MV-4-11 (cell line): ENCODE measurements at places on chromosomes 4 and X.
A peak's percentile ranks its signal among the peaks of the same experiment; 100 is the strongest.

GRCh38 chr4:124713185-124713592, 657 bp upstream of the ANKRD50 start:
- peak; percentile 53 for DNase-seq

DNA sequence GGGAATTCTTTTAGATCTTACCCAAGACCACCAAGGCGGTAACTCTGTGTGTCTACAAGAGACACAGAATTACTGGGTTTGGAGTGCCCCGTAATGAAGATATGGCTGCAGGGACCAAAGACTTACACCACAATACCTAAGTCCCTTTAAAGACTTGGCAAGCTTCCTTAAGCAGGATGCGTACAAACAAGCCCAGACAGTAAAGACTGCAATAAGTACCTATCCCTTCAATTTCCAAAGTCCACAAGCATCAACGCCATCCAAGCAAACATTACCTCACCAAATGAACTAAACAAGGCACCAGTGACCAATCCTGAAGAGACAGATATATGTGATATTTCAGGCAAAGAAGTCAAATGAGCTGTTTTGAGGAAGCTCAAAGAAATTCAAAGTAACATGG, 42.3 kb upstream of the RNF128 start:
- DNase-seq = no peak

DNA sequence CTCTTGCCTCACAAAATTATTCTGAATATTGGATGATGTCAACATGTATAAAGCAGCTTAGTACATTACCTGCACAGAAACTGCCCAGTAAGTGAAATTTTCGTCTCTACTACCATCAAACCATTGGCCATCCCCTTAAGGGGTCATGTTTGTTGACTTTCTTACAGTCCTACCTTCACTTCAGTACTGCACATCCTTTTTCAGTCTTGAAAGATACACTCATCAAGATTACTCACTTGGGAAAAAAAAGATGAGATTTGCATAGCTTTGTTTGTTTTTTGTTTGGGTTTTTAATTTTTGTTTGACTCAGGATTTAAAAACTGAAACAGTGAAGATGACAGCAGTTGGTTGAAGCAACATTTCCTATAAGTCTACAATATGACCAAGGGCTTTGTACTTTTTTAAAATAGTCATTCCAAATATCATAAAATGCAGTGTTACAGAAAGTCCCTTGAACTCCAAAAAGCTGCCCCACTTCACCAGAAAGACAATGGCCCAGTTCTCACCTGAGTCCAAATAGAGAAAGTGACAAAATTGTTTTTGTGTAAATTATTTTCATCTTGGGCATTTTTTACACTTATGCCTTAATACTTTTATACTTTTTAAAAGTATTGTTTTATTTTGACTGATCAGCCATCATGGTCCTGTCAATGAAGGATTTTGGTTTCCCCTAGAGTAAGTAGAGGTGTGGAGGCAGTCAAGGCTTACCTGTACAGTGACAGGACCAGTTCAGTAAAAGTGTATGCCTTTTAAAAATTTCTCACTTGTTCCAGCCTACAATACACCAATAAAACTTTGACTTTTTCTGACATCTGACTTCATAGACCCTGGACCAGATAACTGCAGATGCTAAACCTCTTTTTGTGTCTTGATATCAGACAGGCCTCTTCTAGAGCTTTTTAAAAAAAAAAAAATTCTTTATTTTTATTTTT, 59.7 kb upstream of the EDA2R start:
- DNase-seq = no peak

- DNase-seq = no peak
Measured at GRCh38 chr4:126976850-126977632, 655.7 kb upstream of the INTU start.

- DNase-seq = peak; percentile 71
Measured at GRCh38 chr4:162401021-162401420, 237.2 kb upstream of the FSTL5 start.

DNA sequence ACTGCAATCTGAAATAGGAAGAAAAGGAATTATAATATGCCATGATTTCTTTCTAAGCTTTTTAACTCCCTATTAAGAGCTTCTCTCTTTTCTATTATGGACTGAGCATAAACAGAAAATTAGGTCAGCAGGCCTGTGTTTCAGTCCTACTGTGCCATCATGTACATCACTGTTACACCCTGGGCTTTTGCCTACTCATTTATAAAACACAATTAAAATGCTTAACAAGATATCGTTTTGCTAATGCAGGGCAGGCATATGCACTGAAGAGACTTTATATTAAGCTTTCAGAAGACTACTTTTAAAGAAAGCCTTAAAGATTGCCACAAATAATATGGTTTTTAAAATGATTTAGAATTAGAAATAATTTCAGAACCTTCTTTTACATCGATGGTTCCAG, 828 bp upstream of the BBS12 start:
- DNase-seq = no peak

- peak; percentile 71 for DNase-seq
Measured at GRCh38 chr4:74886484-74886883, 46.4 kb upstream of the PARM1 start.

DNA sequence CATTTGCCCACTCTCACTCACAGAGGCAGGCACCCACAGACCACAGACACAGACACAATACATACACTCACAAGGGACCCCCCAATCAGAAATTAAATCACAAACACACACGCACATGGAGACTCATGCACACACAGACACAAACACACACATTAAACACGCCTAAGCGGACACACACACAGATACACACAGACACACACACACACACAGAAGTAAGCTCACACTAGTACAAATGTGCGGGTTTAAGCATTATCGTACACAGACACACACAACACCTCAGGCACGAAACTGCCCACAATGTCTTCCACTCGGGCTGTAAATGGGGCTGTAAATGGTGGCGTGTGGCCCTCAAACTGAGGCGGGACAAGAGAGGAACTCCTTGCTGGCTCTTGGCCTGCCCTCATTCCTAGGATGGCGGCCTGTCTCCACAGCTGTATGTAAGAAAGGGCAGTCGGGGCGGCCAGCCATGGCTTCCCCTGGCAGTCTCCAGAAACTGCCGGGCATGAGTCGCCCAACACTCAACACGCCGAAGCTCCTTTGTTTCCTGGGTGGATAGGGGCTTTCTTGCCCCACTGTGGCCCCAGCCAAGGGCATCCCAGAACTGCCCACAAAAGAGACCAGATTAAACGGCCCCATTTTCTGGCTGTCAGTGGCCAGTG, 53.9 kb downstream of the NBDY start:
- DNase-seq = no peak

- no peak for DNase-seq
Measured at GRCh38 chrX:31714797-31715196, 643.0 kb upstream of the FTHL17 start.

DNA sequence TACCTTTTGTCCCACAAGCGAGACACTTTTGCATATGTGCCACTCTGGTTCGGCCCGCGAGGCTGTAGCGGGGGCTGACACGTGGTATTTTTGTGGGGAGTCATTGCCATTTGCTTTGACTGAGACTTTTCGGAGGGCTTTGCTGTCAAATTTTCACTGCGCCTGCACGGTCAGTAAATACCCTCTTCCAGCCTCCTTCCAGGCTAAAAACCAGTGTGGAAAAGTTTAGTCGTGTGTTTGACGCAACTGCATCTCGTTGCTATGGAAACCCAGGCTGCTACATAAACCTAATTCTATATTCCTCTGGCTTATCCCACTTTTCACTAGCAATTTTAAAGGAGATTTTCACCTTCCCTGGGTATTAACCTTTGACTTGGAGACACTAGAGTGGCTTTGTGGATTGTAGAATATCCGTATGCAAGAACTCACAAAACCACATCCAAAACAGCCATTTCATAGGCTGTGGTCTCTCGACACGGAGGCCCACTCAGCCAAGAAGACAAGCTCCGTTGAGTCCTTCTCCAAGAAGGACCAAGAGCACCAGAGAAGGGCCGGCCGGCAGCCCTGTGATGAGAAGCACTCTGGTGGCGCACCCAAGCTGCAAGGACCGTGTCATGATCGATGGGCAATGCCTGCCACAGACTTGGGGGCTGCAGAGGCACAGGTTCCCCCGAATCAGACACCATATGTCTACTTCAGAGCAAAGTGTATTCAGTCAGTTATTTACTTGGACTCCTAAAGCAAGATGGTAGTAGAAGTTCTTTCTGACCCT, 38.4 kb upstream of the ENPP6 start:
- no peak for DNase-seq

DNA sequence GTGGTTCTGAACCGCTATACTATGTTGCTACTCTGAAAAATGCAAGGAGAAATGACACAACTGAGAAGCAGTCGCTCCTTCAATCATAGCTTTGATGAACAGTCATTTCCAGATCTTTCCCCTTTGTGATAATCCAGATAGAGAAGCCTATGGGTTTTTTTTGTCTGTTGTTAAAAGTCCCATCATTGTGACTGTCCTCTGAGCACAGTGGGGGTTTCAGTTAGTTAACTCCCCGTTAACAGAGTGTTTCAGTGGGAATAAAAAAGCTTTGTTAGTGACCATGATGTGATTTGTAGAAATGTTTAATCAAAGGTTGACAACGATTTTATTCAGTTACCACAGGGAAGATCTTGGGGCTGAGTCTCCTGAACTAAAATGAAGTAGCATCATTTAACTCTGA, 176.2 kb upstream of the MAOA start:
- DNase-seq = no peak

GRCh38 chrX:140508958-140509357, 4.1 kb upstream of the SOX3 start:
- peak; percentile 40 for DNase-seq

DNA sequence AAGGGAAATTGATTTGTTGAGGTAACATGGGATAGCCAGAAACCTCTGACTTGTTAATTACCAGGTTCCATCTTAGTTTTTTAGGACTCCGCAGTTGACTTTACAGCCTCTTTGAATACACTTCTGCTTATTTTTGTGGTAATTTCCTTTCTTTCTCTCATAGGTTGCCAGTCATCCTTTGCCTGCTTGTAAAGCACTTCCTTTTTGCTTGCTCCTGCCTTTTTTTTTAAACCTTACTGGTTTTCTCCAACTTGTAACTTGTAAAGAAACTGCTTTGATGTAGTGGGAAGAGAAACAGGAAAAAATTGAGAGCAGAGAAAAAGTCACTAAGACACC, 2.6 kb downstream of the PGK1 start:
- DNase-seq = peak; percentile 34

DNA sequence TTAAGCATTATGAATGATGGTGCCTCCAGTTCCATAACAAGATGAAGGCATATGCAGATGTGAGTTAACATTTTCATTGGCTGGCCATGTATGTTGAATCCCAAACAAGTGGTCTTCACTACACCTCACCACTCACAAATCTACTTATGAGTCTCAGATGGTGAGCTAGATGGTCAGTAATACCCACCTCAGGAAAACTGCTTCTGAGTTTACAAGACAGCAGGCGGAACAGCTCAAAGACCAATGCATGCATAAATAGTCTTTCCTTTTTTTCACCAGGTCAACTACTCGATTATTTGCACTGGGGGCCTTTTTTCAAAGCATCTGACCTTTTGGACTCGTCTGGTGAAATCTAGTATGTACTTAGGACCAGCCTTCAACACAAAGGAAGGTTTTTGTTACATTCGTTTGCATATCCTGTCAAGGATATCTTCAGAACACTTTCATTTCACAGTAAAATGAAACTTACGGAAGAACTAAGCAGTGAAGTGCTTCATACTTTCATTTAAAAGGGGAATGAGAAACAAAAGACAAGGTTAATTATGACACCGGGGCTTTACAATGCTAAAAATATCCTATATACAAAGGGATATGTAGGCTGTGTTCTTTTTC, 23.1 kb upstream of the TLR7 start:
- no peak for DNase-seq

- DNase-seq = peak; percentile 60
Measured at GRCh38 chrX:45771560-45772340, 571.1 kb upstream of the DIPK2B start.

- DNase-seq = peak; percentile 65
Measured at GRCh38 chr4:168634276-168634802, 137.5 kb downstream of the PALLD start.

DNA sequence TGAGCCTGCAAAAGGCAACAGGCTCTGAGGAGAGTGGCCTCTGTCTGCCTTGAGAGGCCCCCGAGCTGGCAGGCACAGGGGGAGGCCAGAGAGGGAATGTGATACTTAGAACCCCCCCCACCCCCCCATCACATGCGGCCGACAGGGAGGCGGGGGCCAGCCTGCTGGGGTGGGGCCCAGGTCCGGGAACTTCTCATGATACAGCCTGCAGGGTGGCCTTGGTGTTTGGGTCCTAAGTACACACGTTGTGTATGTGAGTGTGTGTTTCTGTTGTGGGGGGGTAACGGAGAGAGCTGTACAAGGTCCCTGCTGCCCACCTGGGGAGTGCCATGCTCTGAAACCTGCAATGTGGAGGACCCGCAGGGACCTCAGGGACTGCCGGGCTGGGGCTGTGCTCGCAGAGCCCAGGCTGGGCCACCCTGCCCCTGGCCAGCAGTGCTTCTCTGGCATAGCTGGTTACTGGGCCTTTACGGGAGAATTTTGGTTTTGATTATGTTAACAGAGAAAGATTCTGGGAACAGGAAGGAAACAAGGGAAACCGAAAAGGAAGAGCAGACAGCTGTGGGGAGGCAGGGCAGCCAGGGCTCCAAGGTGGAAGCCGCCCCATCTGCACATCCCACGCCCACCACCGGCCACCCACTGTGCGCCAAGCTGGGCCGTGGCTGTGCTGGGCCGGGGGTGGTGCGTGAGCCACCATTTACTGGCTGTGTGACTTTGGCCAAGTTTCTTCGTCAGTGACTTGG, 19.9 kb downstream of the SH3BP2 start:
- peak; percentile 21 for DNase-seq

GRCh38 chr4:14254252-14254651, 626.7 kb upstream of the BOD1L1 start:
- DNase-seq = peak; percentile 27

DNA sequence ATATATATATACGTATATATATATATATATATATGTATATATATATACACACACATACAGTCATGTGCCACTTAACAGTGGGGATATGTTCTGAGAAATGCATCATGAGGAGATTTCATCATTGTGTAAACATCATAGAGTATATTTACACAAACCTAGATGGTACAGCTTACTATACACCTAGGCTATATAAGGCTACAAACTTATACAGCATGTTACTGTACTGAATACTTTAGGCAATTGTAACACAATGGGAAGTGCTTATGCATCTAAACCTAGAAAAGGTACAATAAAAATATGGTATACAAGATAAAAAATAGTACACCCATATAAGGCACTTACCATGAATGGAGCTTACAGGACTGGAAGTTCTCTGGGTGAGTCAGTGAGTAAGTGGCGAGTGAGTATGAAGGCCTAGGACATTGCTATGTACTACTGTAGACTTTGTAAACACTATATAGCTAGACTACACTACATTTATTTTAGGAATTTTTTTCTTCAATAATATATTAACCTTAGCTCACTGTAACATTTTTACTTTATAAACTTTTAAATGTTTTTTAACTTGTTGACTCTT, 13.2 kb upstream of the CCSER1 start:
- no peak for DNase-seq

- DNase-seq = peak; percentile 8
Measured at GRCh38 chr4:54063229-54063628, 1.2 kb downstream of the CHIC2 start.

GRCh38 chr4:150280975-150281374, 202.7 kb downstream of the DCLK2 start:
- DNase-seq = no peak
